ENCODE measurements at places on chromosomes 3 and 15.

DNA sequence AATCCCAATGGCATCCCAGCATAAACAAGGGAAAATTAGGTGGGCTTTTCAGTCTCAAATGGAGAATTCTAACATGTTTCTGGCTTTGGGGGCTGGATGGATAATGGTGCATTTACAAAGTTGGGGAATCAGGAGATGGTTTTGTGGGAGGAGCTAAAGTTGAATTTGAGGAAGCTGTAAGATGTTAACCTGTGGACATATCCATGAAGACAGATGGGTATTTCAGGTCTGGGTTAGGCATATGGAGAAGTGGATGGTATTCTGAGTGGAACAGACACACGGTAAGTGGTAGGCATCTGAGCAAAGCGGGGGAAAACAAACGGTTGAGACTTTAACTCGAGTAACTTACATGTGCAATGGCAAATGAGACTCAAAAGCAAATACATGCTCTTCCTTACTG, 1.7 kb upstream of the LMLN start:
- no peak for DNase-seq

DNA sequence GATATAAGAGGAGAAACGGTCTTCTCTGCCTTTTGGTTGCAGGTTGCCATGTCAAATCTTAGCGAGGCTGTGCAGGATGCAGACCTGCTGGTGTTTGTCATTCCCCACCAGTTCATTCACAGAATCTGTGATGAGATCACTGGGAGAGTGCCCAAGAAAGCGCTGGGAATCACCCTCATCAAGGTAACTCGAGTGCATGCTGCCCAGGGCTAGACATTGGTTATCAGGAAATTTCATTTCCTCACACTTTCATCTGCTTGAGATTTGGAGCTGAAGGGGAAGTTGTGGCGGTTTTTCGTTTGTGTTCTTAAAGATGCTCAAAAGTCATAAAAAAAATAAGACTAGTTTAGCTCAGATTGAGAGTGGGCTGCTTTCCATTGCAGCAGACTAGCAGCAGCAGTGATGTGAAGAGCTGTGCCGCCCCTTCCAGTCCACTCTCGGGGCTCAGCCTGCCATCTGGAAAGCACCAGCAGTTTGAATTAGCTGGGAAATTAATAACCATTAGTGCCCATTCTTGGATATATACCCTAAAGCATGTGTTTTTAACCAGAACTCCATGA, 32.2 kb downstream of the GPD1L start:
- no peak for DNase-seq

DNA sequence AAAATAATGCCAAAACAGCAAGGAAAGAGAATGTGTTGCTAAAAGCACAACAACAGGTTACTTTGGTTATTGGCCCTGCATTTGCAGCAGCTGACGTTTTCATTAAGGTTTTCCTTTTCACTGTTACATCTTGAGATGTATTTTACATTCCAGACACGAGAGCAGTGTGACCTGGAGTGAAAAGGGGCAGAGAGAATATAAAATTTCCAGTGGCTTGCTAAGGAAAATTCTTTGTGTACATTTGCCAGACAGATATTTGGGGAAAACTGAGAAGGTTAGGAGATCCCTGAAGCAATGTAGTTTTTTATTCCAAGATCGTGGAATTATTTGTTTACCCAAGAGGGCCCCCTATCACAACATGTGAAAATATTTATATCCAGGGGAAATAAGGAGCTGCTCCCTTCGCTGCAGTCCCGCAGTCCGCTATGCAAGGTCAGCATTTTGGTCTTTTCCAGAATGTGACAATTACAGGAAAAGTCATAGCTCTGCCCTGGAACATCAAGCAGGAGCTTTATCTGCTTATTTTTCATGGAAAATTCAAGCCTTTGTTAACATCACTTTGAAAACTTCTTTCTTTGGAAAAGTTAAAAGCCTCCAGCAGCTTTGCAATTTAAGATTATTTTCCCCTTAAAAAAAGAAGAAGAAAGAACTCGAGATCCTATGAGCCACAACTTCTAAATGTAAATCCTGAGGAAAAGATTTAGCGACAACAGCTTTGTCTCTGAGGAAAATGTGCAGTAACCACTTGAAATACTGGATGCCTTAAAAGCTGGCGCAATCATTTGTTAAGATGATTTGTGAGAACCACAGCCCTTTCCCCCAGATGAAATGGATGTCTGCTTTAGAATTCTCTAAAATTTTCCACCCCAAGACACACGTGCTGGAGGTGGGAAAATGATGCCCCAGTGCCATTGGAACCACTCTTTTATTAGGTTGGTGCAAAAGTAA, 256.4 kb upstream of the TPM1 start:
- DNase-seq, result no peak

GRCh38 chr3:71438071-71438685, 145.3 kb downstream of the FOXP1 start:
- DNase-seq, result no peak

- DNase-seq, result no peak
Measured at GRCh38 chr3:67557848-67558355, 96.5 kb downstream of the SUCLG2 start.

DNA sequence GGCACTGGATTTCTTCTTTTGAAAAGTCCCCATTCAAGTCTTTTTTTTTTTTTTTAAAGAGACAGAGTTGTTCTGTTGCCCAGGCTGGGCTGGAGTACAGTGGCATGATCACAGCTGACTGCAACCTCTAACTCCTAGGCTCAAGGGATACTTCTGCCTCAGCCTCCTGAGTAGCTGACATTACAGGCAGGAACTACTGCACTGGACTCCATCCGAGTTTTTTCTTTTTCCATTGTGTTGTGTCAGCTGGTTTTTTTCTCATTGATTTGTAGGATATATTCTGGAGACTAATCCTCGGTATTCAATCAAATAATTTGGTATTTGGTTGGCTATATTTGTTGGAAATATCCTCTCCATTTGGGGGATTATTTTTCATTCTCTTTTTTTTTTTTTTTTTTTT, 11.8 kb downstream of the POLR2M start:
- no peak for DNase-seq

DNA sequence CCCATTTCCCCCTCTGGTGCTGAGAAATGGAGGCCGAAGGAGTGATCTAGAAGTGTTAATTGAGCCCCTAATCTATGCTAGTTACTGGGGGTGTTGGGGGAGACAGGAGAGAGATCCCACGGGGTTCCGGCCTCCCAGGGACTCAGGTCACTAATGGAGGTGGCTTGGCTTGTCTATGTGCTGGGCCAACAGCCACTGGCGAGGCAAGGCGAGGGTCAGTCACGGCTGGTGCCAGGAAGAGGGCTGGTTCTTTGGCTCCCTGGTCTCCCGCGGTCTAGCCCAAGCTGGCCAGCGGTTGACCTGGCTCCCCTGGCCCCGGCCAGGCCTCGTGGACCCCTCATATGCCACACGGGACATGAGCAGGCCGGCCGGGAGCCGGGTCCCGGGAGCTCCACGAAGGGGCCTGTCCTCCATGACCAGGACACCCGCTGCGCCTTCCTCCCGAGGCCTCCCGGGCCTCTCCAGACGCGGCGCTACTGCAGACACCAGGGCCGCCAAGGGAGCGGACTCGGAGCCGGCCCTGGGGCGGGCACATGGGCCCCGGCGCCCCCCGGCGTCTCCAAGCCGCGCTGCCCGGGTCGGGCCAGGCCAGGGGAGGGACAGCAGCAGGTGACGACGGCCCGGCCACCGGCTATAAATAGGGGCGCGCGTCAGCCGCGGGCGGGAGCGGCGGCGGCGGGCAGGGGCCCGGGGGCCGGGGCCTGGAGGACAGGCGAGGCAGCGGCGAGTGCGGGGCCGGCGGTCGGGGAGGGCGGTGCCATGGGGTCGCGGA, at the start of gene ALPK3:
ALPK3 (plus strand) TSS at position 663 of the 772 bp plus-strand sequence; CDS start at position 760, 97 bp downstream.
- DNase-seq, result no peak

- no peak for DNase-seq
Measured at GRCh38 chr3:48294611-48295263, 38.7 kb downstream of the SPINK8 start.

- DNase-seq, result no peak
Measured at GRCh38 chr3:37145611-37146010, 28.8 kb downstream of the LRRFIP2 start.

DNA sequence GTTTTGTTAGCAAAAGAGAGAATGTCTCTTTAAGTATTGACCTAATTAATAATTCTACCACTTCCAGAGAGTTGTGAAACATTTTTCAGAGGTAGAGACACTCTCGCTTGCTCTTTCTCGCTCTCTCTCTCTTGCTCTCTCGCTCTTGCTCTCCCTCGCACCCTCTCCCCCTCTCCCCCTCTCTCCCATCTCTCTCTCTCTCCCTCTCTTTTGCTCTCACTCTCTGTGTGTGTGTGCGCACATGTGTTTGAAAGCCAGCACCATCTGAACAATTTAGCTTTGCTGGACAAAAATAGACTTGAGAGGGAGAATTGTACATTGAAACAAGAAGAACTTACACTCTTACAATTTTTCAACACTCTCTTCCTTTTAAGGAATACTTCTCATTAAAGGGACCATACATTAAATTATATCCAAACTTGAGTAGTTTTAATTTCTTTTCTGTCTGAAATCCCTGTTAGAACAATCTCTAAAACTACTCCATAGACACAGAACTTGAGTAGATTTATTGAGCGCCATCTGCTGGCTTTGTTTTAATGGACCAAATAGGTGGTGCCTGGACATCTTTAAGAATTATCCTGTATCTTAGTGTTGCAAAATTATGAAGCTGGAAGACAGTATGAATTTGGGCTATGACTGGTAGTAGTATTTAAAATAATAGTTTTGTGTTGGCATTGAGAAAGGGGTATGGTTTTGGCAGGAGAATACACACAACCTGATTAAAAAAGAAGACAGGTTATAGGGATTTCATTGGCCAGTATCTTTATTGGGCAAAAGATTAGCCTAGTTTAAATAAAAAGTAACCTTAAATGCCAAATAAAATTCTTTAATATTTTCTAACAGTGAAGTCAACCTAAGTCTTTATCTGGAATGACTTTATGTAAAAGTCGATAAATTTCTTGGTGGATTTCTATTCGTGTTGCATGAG, 124.6 kb downstream of the AKAP13 start:
- peak; percentile 28 for DNase-seq

GRCh38 chr15:62059816-62060112, 483 bp downstream of the VPS13C start:
- DNase-seq, result peak; percentile 47

GRCh38 chr15:71512682-71513006, 297.7 kb upstream of the NR2E3 start:
- no peak for DNase-seq

DNA sequence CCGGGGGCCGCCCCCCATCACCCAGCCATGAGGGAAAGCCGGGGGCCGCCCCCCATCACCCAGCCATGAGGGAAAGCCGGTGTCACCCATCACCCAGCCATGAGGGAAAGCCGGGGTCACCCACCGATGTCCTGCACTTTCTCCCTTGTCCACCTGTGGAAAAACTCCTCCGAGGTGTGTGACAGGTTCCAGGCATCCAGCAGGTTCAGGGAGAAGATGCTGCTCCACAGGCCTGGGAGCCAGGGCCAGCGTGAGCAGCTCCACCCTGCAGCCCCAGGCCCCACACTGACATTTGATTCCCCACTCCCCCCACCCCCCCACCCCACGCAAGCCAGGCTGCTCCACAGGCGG, 15.5 kb upstream of the EHD4 start:
- DNase-seq, result no peak

DNA sequence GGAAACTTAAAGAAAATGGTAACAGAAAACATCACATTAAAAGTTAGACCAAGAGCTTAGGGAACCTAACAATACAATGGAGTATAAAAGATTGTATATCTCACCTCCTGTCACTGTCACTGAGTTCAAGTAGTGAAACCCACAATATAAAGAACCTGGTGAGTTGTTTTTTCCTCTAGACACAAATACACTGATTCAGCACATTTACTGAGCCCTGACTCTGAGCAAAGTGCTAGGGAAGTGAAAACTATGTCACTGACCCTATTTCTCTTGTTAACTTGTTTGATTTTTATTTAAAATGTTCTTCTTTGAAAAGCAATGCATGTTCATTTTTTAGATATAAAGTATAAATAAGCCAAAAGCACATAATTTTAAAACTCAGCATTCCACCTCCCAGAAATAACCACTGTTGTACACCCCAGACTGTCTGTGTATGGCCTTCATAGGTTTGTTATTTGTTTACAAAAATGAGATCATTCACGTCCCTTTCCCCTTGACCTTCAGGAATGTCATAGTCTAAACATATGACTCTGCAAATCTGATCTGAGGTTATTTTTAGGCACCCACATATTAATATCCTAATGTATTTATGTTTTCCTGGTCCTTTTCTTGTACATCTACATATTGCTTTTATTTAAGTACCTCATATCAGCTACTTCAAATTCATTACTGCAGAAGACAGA, 69.2 kb upstream of the CSTA start:
- DNase-seq, result no peak

DNA sequence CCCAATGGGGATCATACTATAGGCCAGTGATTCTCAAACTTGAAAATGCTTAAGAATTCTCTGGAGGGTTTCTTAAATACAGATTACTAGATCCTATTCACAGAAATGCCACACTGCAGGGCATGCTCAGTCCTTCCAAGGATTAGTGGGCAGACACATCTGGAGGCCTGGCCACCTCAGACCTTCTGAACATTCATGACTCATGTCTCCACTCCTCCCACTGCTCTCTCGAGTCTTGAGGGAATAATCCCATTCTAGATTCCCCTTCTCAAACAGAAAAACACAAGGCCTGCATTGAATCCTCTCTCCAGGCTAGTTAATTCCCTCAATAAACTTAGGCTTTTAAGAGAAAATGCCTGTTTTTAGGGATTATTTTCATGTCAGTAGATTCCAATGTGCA, 22.1 kb downstream of the ZNF621 start:
- DNase-seq, result no peak

DNA sequence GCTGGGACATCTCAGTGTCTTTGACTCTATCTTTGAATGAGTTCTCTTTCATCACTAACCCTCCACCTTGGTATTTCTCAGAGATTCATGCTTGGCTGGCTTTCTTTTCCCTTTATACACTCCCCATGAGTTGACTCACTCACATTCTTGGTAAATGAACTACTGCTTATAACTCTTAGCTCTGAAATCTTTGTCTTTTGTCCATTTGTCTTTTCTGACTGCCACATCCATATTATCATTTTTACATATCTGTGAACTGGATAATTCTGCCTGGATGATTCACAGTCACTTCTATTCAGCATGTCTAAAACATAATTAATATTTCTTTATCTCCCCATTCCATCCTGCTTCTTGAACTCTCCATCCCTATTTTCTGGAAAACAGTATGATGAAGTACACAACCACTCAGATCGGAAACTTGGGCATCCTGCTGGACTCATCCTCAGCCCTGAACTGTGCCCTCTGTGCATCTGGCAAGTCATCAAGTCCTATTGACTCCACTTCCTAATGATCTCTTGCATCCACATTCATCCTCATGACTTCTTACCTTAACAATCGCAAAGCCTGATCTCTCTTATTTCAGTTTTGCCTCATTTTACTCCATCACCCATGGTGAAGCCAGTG, 66.9 kb downstream of the KCNAB1 start:
- DNase-seq, result no peak

- DNase-seq, result no peak
Measured at GRCh38 chr3:101149251-101149650, 156.0 kb upstream of the ABI3BP start.

DNA sequence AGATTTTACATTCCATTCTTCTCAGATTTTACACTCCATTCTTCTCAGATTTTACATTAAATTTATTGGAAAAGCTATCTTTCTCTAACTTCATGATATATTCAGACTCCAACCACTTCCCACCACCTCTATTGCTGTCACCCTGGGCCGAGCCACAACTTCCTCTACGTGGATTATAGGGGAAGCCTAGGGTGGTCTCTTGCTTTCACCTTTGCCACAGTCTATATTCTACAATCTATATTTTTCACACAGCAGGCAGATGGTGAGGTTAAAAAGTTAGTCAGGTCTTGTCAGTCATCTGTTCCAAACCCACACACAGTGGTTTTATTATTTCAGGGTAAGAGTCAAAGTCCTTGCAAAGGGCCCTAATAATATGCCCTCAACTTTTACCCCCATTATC, 370.8 kb upstream of the SUCLG2 start:
- no peak for DNase-seq
